NCI-H748 treated with DMSO at 0.1 percent for 48 hours (cell line): ENCODE measurements at places on chromosomes 5 and 9.

DNA sequence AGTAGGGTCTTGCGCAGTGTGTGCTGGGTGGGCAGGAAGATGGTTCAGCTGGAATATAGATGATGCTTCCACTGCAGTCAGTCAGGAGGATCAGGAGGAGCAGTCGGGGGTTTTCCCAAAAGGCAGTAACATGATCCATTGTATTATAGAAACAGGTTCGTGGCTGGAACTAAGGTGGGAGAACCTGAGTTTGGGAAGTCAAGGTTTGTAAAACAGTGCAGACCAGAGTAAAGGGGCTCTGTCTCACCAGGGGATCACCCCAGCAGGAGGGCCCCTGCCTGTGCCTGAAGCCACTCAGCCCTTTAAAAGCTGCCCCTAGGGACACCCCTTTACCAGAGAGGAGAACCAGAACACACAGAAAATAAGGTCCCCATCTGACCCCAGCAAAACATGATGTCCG, 213.4 kb downstream of the AUH start:
- DNase-seq = no peak

GRCh38 chr5:99004960-99005359, 76.2 kb upstream of the CHD1 start:
- DNase-seq = no peak

DNA sequence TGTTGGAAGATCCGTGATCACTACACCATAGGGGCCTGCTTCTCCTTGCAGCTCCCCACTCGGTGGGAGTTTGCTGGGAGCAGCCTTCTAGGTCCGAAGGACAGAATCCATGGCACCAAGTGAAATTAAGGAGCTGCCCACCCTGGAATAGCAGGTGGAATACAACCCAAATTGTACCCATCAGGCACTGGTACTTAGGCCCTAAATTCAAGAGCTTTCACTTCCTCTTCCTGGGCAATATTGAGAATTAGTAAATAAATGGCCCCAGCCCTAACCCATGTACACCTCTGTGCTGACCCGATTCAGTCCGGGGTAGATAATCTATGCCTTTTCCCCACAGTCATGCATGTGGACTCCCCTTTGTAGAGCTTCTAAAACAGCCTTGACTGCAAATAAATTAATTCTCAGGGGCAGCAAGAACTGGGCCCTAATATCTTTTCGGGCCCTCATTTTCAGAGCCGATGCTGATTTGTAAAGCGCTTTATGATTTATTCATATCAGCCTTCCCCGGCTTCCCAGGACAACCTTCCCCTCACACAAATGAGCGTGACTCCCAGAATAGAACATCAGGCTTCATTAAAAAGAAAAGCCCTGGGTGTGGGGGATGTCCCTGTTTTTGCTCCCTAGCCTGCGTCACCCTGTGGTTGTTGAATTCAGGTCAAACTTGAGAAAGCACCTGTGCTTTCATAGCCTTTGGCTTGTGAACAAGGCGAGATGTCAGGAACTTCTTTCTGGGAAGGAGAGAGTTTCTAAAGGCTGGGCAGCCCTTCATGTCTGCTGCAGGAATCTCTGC, 126.1 kb upstream of the TBC1D2 start:
- no peak for DNase-seq

DNA sequence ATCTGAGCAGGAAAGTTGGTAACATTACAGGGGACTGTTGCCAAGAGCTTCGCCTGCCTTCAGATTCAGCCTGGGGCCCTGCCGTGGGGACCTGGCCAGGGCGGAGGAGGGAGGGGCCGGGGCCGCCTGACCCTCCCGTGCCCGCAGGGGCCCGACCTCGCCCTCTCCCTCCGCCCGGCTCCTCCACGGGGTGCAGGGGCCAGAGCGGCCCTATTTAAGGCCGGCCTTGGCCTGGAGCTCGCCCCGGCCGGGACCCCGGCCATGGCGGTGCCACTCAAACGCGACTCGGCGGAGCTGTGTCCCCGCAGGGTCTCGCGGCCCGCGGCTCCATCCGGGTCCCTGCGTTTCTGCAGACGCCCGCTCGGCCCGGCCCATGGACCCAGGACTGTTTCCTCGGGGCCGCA, 757 bp downstream of the TMEM250 start:
- DNase-seq = no peak

DNA sequence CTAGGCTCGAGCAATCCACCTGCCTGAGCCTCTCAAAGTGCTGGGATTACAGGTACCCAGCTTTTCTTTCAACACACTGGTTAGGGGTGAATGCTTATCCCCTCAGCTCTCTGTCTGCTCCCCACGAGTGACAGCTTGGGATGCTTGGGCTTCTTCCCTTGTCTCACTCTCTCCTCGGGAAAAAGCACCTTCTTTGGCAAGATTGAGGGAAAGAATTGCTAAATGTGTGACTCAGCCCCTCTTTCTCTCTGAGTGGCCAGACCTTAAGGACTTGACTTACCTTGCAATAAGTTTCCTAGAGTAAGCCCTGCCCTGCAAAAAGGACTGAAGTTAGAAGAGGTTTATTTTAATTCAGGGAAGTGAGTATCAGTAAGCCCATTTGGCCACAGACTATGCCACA, 68.1 kb upstream of the ERBIN start:
- no peak for DNase-seq

DNA sequence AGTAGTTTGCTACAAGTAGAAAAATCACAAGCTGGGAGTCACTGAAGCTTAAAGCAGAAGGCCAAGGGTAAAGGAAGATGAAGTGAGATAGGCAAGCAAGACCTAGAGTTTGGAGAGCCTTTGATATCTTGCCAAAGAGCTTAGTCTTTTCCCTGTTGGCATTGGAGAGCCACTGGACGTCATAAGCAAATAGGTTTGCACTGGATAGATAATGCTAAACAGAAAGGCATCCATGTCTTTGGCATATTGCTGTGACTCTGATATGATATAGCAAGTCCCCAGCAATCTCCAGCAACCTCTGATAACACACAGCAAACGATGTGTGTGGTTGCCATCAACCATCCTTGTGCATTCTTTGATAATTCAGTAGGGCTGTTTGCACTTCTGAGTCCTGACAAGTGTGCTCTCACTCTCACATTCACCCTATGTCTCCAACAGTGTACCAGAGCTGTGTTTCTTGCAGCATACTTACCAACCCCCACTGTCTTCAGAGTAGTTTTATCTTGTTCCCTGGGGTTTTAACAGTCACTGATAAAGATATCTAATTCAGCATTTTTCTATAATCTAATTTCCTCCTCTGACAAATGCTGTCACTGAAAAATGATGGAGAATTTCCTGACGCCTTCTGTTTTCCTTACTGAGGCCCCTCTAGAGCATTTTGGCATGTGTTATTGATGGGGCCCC, 16.9 kb upstream of the FREM1 start:
- DNase-seq = no peak

DNA sequence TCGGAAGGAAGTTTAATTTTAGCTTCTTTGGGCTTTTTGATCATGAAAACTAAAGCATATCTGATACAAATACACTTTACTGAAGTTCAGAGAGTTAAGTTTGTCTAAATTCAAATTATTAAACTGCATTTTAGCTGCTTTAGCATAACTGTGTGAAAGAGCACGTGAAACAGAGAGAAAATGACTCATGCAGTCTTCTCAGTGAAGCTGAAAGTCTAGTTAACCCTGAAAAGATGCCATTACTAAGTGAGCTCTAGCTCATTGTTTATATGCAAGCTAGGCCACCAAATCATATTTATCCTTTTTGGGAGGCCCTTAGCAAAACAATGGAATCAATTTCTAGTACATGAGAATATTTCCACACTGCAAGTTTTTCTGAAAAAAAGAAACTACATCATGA, 27.6 kb downstream of the TPD52L3 start:
- no peak for DNase-seq

GRCh38 chr5:94928891-94929290, 310.4 kb downstream of the SLF1 start:
- DNase-seq = no peak

GRCh38 chr5:169701910-169702451, 64.9 kb downstream of the DOCK2 start:
- peak; percentile 23 for DNase-seq

- DNase-seq = no peak
Observed at GRCh38 chr5:81849770-81850367, 99.0 kb upstream of the SSBP2 start.

DNA sequence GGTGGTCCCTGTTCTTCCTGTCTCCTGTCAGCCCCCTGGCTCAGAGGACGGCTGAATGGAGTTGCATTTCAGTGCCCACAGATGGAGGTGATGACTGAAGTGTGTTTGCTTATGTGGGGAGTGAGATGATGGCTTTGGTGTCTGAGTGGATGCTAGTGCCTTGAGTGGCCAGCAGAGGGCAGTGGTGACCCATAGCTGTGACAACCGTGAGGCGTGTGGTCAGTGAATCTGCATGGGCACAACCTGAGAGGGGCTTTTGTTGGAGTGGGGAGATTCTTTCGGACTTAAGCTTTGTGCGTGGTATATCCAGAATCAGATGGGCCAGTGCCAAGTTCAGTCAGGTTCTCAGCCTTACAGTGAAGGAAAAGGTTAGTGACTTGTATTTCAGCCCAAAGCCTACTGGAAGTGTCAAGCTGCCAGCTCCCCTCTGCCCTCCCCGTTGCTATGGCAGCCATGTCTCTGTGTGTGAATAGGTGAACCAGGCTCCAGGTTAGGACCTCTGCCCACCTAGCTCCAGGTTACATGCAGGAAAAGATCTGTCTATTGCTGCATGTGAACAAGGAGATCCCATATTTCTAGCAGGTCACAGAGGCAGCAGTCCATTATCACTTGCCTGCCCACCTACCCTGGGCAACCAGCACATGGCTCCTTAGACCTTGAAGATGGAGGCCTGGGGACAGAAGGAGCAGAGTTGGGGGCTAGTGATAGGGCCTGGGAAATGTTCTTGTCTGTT, 14.7 kb upstream of the CXXC5 start:
- peak; percentile 76 for DNase-seq

- no peak for DNase-seq
Observed at GRCh38 chr9:77488439-77489126, 159.5 kb downstream of the GNA14 start.

- DNase-seq = no peak
Observed at GRCh38 chr5:131996210-131997025, 15.0 kb downstream of the ACSL6 start.

- peak; percentile 19 for DNase-seq
Observed at GRCh38 chr5:142915813-142916424, 145.7 kb downstream of the ARHGAP26 start.

- no peak for DNase-seq
Observed at GRCh38 chr5:113325054-113325453, 109.7 kb downstream of the TSSK1B start.

- no peak for DNase-seq
Observed at GRCh38 chr9:117191504-117192261, 223.2 kb downstream of the ASTN2 start.

GRCh38 chr5:10576121-10576789, 12.4 kb downstream of the ANKRD33B start:
- DNase-seq = no peak

GRCh38 chr5:14143546-14143840, 351 bp downstream of the TRIO start:
- DNase-seq = no peak

DNA sequence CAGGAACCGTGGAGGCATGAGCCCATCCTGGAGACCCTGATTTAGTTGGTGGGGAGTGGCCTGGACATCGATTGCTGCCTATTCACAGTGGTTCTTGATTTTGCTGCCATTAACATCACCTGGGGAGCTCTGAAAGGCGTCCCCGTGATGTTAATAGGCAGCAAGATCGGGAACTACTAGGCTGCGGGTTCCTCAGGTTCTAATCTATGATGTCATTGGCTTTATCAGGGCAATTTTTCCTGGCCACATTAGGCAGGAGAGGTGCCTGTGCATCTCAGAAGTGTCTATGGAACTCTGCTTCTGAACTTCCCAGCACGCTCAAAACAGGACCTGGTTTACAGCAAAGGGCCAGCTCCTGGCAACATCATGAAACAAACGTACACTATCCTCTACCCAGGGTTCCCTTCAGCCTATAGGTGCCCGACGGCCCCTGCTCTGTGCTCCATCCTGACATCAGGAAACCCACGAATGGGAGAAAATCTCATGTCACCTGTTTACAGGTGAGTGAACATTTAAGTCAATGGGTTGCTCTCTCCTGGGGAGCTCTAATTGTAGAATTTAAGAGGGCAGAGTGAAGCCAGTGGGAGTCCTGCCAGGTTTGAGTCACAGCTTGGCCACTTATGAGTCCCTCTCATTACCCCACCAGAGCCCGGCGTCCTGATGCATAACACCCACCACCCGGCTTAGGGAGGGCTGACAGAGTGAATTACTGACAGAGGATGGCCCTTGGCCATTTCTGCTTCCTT, 49.4 kb downstream of the ROPN1L start:
- DNase-seq = no peak

GRCh38 chr5:73515232-73515631, 17.0 kb downstream of the BTF3 start:
- peak; percentile 83 for DNase-seq

GRCh38 chr5:175859916-175860315, 11.5 kb upstream of the CPLX2 start:
- DNase-seq = no peak

DNA sequence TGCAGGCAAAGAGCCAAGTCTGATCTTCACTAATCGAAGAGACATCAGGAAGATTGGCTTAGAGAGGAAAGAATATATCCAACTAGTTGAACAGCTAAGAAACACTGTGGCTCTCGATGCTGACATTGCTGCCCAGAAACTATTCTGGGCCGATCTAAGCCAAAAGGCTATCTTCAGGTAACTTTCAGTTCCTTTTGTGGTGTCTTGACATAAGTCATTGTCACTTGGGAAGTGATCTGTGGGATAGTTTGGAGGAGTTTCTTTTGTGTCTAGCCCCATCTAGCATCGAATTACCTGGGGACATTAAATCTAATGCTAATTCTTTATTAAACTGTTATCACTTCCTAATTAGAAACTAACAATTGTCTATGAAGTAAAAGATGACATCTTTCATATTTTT, 24.0 kb downstream of the VLDLR start:
- no peak for DNase-seq

DNA sequence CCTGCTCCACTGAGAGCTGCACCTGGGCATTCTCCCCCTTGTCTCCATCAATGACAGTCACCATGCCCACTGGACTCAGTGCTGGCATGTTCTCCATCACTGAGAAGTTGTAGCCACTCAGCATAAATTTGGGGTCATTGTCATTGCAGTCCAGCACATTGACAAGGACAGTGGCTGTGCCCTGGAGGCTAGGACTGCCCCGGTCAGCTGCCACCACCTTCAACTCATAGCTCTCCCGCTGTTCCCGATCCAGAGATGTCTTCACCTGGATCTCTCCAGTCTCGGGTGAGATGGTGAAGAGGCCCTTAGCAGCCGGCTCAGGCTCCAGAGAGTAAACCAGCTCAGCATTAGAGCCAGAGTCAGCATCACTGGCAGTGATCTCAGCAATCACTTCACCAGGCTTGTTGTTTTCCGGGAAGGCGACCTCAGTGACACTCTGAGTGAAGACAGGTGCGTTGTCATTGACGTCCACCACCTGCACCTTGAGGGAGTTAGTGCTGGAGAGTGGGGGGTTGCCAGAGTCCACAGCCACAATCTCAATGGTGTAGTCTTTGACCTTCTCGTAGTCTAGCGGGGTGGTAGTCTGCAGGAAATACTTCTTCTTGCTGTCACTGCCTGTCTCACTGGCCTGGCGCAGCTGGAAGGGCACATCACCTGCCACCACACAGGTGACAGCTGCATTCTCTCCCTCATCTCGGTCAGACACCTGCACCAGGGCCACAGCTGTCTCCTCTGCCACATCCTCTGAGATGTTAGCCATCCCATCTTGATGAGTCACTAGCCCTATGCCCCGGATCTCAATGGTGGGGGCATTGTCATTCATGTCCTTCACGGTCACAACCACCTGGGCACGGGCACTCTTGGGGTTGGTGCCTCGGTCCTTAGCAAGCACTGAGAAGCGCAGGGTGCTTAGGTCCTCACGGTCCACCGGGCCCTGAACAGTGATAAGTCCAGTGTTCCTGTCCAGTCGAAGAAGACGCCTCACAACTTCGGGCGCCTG, 13.5 kb downstream of the PCDH1 start:
- DNase-seq = no peak
